Stimulated activated CD4-positive, alpha-beta T cell treated with anti-CD3 and anti-CD28 coated beads, Interleukin-15, amount 100 ng/mL, for 1 hour (primary cell): ENCODE measurements at places on chromosomes 7 and 10.

DNA sequence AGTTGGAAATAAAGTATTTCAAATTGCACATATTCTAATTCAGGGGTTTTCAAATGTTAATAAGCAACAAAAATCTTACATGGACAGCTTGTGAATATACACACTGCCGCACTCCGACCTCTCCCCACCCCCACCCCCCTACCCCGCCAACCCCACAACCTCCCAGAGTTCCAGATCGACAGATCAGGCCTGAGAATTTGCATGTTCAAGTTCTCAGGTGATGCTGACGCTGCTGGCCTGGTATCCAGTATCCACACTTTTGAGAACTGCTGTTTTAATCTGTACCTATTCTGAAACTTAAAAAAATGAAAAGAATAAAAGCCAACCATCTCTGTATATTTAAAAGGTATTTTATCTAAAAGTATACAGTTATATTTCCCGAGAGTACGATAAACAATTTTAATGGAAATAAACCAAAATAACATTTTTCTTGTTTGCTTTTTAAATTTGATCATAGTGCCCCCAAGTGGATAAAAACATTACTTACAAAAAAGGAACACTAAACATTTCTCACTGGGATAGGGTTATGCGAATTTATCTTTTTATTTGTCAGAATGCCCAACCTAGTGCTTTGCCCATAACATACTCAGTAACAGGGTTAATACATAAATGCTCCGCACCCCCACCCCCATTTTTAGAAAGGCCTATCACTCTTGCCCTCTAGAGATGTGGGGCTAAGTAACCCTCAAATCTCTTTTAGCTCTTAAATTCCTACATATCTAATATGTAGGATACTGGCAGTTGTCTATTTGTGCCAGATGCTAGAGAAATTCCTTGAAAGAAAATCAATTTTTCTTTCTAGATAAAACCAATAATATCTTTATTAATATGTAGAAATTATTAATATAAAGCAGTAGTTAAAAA is 166.3 kb downstream of the RNF133 start:
- no peak for DNase-seq

DNA sequence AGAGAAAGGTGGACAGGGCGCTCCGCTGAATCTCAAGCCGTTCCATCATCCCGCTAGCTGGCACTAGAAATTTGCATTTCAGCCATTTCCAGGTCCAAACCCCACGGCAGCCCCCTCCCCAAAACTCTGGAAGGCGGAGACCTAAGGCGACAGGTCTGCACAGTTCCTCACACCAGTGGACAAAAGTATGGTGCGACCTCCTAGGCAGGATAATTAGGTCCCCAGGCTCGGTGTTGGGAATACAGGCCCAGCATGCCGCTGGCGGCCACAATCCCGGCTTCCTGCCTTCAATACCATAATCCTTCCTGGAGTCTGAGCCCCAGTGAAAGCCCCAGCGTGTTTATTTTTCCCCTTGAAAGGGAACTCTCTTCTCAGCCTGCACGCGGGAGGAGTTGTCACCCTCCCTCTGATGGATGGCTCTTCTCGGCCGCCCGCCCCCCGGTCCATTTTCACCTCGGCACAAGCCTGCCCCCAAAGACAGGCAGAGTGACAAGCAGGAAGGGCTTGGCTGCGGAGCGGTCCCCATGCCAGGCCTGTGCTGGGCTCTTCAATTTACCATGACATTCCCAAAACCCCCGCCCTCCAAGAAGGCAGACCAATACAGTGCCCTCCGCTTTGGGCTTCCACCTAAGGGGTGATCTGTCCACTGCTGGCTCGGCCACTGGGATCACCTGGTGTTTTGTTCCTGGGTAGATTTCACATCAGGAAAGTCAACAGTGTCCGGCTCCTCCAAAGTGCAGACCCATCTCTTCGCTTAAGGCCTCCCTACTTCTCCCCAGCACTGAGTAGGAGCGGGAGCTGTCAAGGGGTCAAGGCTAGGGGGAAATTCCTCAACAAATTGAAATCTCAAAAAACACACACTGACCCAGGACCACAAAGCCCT is 2.2 kb downstream of the FGFR2 start:
- DNase-seq, result no peak

DNA sequence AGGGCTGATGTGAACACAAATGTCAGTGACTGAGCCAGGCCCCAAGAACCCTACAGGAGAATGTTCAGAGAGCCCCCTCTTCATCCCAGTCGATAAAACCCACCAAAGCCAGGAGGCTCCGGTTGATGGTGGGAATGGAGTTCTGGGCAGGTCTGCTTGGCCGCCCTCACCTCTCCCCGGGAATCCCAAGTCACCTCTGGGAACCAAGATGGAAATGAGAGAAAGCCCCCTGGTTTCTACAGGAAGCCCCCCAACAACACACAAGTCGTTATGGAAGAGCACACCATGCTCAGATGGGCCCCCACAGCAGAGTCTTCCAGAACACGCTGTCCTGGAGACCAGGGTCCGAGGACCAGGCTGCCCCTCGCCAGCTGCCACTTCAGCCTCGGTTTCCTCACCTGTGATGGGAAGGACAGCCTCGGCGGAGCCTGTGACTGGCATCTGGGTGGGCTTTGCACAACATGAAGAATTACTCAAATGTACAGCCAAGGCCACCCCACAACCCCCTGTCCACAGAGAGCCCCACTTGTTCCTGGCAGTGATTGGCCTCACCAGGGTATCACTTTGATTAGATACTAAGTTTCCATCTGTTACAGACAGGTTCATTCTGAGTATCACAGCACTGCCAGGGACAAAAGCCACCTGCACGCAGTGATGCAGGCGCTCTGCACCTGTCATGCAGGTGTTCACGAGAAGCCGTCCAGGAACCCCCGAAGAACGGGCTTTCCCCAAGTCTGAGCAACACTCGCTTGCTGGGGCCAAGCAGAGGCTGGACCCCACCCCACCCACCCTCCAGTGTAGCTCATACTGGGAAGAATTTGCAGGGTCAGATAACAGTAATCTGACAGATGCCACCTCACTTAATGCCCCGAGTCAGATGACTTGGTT is 57.6 kb downstream of the MKI67 start:
- DNase-seq, result no peak

DNA sequence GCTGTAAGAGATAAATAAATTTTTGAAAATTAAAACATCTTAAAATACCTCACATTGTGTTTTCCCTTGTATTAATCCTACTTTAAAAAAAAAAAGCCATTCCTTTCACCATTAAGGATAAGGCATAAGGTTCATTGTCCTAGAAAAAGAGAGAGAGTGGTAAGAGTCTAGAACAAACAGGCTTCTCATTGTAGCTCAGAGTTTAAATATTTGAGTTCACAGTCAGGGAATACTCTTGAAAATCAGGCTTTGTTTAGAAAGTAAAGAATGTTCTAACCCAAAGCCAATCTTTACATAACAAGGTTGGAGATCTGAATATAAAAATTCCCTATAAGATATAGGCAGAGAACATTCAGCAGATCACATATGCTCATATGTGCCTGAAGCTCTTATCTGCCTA is 40.2 kb upstream of the TES start:
- no peak for DNase-seq

GRCh38 chr10:122461367-122461728 is at the start of gene HTRA1:
Gene HTRA1 (plus strand): TSS chr10:122461553. CDS start chr10:122461653, 100 bp downstream.
- no peak for DNase-seq

- DNase-seq, result no peak
Observed at GRCh38 chr7:15782656-15783055, 96.2 kb upstream of the MEOX2 start.

DNA sequence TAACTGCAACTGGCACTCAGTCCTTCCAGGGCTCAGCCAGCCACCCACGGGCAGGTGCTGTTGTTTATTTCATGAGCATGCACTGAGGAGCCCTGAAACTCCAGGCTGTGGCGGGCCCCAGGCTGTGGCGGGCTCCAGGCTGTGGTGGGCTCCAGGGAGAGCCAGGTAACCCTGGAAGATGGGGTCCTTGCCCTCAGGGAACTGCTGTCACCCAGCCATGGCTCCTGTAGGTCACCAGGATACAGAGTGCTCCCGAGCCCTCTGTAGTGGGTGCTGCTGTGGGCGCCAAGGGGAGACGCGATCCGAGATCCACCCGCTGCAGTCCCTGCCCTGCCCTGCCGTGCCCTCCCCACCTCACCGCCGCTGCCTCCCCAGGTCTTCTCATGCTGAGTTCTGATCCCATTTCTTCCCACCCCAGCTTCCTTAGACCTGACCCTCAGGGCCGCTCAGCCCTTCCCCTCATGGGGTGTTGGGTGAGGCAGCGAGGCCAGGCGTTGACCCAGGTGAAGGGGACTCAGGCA is 29.6 kb downstream of the LRRC27 start:
- DNase-seq, result no peak

DNA sequence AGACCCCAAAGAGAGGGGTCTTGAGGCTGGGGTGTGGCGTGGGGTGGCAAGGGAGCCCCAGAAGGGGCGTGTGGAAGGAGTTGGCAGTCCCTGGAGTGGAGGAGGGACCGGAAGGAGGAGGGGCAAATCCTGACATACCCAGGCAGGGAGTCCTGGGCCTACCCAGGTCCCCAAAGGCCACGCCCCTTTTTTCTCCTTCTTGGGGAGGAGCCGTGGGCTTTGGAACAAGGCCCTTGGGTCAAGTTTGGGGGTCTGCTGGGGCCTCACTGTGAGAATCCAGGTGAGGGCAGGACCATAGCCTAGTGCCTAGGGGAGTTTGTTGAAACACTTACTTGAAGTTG is 1.2 kb upstream of the SMARCD3 start:
- DNase-seq, result no peak

DNA sequence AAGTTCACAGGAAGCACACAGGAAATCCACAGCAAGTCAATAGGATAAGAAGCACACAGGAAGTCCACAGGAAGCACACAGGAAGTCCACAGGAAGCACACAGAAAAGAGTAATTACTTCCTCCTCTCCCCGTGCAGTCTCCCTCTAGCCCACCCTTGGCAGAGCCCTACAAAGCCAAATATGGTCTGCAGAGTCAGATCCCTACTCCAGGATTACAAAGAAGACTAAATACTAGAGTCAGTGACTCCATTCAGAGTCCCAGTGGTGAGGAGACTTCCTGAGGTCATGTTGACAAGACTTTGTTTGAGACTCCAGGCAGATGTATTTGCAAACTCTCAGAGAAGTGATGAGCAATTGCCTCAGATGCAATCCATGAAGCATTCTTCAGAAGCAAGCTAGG is 398.6 kb upstream of the AUTS2 start:
- no peak for DNase-seq

- no peak for DNase-seq
Observed at GRCh38 chr10:30836406-30836805, 195.3 kb downstream of the ZNF438 start.

DNA sequence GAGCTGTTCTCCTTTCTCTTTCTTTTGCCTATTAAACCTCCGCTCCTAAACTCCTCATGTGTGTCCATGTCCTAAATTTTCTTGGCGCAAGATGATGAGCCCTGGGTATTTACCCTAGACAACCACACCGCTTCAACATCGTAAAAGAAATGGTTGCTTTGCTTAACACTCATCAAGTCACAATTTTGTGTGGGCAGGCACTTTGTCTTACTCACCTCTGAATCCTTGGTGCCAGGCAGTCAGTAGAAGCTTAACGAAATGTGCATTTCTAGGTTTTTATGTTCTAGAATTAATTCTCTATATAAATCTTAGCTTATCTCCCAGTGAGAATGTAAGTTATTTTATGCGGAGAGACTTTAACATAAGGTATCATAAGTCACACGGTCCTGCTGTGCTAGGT is 478.7 kb downstream of the CALN1 start:
- DNase-seq, result no peak

DNA sequence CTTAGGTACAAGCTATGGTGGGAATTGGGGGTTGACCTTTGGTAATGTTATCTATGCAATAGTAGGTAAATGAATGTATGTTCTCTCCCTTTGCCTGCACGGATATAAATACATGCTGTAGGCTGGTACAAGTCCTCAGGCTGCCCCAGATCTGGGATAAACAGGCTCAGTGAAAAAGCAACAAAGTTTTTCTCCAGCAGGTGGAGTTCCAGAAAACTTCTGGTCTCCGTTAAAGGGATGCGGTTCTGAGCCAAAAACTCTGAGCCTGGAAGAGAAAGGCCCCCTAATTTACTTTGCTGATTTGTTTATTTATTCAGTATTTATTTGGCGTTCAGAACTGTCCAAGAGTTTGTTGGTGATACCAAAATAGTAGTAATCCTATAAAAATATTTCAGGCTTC is 204.7 kb downstream of the ADRA2A start:
- no peak for DNase-seq

- DNase-seq, result no peak
Observed at GRCh38 chr10:77228559-77228958, 409.0 kb downstream of the KCNMA1 start.

DNA sequence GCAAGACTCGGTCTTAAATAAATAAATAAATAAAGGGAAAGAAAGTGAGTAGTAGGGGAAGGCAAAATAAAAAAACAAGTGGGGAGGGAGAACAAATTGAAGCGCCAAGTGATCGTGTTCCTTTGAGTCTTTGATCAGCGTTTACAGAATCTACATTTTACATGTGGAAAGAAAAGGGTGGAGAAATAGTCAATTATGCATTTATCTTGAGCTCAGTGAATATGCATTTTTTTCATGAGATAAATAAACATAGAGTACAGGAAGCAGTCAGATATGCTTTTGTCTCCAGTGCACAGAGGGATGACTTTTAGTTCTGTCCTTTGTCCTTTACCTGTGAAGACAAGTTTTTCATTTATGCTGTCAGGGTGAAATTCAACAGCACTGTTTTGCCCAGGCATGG is 6.1 kb upstream of the GUSB start:
- DNase-seq, result no peak

GRCh38 chr10:93755443-93756116 is 2.2 kb upstream of the LGI1 start:
- no peak for DNase-seq

DNA sequence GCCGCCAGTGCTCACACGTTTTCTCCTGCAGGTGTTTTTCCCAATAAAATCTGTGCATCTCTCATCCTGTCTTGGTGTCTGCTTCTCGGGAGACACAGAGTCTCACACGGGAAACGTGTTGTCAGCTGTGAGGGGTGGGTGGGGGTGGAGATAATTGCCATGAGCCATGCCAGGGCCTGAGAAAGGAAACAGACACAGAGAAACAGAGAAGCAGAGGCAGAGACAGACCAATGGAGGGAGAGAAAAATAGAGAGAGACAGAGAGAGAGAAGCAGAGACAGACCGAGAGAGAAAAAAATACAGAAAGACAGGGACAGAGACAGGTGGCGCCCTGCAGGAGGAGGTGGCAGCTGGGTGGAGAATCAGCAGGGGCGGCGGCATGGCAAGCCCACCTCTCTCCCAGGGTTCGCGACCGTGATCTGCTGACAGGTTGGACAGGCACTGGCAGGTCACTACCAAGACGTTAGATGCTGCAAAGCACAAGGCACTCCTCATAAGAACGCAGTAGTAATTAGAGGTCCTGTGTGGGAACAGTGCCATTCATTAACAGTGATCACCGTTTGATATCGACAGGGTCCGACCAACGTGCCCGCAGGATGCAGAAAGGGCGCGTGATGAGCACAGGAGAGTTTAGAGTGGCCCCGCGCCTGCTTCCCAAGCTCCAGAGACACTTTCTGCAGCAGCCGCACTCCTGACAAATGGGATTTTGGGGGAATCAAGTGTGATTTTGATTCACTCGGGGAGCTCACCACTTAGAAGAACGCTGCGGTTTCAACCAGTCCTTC is 70.5 kb upstream of the INSIG1 start:
- DNase-seq, result no peak
